ENCODE measurements at places on chromosomes 4 and X.

DNA sequence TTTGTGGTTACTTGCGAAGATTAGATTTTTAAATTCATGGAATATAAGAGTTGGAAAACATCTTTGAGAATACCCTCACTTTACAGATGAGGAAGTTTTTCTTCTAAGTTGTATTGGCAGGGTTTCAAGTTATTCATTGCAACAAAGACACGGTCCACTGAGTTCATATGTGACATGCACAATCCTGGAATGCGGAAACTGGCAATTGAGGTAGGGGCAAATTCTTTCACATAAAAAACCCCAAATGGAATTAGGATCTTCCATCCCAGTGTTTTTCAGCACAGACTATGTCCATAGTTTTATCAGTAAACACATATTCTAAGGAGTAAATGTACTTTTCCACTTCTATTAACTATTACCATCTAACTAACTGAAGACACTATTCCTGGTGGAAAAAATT lies 81.8 kb upstream of the NAP1L5 start:
- DNase-seq, result no peak

GRCh38 chrX:128699716-128700285 lies 647.6 kb upstream of the ACTRT1 start:
- DNase-seq, result no peak

DNA sequence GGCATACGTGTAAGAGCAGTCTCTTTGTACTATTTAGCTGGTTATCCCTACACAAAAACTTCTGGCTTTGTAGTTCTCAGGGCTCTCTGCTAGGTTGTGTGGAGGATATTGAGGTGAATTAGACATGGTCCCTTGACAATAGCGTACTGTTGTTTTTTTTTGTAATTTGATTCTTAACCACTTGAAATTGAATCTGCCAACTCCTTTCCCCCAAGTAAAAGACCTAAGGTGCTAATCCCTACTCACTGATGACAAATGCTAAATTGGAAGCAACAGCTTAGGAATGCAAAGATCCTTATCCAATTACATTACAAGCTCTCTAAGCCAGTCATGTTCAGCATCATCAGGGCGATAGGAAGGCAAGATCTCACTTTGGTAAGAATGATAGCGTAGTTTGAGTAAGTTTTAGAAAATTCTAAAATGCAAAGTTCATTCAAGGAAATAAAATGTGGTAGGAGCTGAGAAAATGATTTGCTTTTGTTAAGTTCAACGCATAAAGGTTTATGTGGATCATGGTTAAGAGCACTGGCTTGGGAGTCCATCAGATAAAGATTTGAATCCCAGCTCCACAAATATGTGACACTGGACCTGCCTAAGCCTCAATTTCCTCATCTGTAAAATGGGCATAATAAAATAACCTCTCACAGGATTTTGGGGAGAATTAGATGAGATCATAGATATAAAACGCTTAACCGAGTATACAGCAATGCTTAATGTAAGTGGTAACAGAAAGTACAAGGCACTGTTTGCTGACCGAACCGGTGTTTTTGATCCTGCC lies 39.3 kb downstream of the DOCK11 start:
- DNase-seq, result no peak

DNA sequence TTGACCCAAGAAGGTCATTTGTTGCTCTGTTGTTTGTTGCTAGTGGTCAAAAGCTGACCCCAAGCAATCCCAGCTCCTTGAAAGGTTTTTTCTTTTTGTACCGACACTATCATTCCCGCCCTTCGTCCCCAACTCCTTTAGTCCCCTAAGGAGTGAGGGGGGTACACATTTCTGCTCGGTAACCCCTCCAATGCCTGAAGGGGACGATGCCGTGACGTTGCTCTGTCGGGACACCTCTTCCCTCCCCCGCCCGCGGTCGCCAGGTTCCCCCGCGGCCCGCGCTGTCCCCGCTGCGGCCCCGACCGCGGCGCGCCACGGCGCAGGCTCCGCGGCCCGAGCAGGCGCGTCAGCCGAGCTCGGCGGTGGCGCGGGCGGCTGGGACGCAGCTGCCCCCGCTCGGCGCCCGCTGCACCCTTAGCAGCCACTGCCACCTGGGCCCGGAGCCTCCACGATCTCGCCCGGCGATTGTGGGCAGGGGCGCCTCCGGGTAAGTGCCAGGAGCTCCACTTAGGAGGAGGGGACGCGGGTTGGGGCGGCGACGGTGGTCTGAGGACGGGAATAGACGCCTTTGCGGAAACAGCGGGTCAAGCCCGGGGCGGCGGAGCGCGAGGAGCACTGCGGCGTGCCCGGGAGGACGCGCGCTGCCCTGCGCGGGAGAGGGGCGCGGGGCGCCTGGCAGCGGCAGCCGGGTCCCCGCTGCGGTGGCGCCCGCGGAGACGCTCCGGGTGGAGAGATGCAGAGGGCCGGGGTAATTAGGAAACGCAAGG lies at the start of gene GLRB:
TSS of gene GLRB (plus strand) at position 340 of the 767 bp plus-strand sequence. CDS start 1,875 bp downstream, outside the sequence.
- DNase-seq, result no peak

DNA sequence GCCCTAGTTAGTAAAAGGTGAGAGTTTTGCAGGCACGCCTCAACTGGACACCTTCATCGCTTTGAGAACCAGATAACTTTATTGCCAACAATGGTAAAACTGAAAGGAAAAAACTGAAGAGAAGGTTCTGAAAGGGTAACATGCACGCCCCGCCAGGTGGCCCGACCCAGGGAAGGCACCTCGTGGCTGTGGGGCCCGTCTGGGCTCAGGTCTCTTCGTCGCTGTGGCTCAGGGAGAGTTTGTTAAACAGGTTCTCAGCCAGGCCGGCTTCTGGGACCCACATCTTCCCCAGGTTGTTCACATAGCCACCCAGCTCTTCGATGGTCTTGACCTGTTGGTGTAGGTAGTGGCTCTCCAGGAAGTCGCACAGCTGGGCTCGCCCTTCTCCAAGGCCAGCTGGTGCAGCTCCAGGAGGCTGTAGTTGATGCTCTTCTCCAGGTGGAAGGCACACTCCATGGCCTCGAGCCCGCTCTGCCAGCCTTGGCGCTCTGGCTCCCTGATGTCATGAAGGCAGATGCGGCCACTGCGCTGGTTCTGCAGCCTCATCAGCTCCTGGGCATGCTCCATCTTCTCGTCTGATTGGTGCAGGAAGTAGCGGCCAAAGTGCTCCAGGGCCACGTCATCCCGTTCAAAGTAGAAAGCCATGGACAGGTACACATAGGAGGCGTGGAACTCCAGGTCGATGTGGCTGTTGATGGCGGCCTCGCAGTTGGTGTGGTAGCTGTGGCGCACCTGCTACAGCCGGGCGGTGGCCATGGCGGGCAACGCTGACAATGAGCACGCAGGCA lies 69.7 kb downstream of the FAM47C start:
- no peak for DNase-seq

DNA sequence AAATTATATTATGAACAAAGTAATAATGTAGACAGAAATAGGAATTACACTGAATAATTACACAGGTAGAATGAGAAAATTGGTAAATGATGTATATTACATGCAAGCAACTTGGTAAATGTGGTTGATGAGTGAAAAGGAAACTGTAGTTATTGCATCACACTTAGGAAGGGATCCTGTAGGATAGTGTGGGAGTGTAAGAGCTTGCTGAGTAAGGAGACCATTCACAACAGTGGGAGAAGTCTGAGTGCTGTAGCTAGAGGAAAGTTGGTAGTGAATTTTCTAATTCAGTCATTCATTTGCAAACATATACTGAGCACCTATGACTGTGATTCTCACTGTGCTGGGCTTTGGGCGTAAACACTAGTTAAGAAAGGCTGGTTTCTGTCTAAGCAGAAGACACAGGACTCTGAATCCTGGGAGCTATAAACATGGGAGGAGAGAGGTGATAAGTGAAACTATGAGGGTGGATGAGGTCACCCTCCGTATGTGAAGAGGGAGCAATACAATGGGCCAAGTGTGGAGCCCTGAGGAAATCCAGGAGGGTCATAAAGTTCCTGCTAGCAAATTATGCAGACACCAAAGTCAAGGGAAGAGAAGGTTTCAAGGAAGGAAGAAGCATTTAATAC lies 14.2 kb upstream of the CPE start:
- no peak for DNase-seq

DNA sequence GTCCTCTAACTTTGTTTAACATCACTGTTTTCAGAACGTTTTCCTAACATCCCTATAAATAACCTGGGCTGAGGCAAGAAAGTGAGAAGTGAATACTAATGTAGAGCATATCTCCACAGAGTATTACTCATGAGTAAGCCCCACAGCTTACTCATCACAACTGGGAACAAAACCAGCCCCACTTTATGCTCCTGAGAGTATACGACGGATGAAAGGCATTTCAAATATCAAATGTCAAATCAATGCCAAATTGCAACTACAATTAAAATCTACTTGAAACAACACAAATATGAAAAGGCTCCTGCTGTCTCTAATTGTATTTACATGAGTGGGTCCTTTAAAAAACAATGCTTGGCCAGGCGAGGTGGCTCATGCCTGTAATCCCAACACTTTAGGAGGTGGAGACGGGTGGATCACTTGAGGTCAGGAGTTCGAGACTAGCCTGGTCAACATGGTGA lies 41.2 kb downstream of the SH3RF1 start:
- no peak for DNase-seq

DNA sequence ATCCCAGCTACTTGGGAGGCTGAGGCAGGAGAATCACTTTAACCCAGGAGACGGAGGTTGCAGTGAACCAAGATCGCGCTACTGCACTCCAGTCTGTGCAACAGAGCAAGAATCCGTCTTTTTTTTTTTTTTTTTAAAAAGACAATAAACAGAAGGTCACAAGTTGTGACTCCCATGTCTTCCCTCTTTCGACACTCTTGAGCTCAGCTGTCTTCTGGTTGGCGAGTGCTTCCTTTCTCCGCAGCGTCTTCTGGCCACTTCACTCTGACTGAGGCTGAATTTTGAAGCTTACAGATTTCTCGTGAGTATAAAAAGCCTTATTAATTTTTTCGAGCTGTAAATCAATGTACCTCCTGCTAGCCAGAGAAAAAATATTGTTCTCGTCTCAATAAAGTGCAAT lies 124.9 kb downstream of the STOX2 start:
- DNase-seq, result no peak

DNA sequence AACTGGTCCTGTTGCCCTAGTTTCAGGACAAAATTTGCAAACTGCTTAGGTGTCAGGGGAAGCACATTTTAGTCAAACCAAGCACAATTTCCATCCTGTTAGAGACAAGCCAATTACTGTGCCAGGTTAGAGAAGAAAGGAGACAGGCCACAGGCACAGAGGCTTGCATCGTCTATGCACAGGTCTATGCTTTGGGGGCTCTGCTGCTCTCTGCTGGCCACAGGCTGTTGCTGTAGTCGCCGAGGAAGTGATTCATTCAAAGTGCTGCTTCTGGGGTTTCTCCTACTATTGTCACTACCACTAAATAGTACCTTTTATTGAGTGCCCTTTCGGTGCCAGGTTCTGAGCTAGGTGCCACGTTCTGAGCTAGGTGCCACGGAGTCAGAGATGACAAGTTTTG lies 45.5 kb downstream of the VGLL1 start:
- peak; percentile 45 for DNase-seq

GRCh38 chrX:6701085-6701484 lies 166.2 kb upstream of the VCX3A start:
- DNase-seq, result no peak

GRCh38 chr4:4200624-4201023 lies 26.1 kb downstream of the OTOP1 start:
- no peak for DNase-seq

DNA sequence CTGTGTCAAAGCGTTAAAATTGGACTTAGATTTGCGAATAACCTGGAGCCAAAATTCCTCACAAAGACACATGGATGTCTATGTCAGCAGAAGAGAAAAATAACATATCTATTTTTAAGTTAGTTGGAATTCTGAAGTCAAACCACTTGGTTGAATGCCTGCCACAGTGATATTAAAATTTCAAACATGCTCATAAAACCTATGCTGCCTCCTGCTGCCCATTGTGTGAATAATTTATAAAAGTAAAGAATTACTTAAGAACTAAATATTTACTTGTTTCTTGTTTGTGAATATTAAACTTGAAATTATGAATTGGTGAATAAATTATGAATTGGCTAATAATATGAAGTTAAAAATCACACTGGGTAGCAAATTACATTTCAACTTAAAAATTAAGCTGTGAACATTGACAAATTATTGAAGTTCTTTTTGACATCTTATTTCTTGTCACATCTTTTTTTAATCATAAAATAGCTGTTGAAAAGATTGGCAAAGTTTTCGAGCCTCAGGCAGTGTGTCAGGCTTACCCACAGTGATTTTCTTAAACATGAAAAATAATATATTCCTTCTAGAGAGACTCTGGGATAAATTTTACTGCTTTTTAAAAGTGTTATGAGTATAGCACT lies 35.4 kb downstream of the FABP2 start:
- DNase-seq, result no peak

GRCh38 chrX:97850911-97851310 lies 967.2 kb downstream of the RPA4 start:
- no peak for DNase-seq

- no peak for DNase-seq
These were observed 14.1 kb downstream of the NOP14 start for GRCh38 chr4:2948895-2949781.

DNA sequence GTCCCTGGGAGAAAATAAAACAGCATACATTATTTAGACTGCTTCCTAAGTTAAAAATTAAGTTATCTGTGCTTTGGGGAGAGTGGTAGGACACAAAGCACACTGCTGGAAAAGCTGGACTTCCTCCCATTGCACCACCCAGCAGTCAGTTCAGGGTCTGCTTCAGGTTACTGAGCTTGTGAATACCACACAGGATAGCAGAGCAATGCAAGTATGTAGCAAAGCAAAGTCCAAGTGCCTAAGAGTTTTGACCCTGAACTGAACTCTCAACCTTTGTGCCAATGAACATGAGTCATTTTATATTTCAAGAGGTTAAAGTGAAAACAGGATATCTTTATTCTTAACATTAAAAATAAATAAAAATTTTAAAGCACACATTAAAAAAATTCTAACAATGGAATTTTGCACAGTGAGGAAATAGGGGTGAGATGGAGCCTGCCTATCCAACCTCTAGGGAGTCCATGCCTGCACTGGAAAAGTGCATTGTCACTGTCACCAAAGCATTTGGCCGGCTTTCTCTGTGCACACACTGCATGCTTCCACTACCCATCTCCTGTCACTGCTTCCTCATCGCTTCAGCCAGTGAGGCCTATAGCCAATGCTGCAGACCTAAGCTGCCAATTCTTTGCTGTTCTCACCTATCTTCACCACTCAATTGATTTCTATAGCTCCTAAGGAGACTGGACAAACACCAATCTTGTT lies 50.9 kb downstream of the ABCG2 start:
- no peak for DNase-seq

GRCh38 chr4:181021213-181021612 lies 1222.0 kb upstream of the TENM3 start:
- no peak for DNase-seq

Measured in stimulated activated naive CD8-positive, alpha-beta T cell treated with anti-CD3 and anti-CD28 coated beads, Interleukin-15, amount 100 ng/mL, for 72 hours (primary cell).